Esophagus mucosa (tissue), 1 donor: ENCODE measurements at places on chromosomes 16 and 17. TPM values are rescaled to one million over a fixed set of nuclear protein-coding genes. Genes with fewer than 3 reads are reported as not detected.

DNA sequence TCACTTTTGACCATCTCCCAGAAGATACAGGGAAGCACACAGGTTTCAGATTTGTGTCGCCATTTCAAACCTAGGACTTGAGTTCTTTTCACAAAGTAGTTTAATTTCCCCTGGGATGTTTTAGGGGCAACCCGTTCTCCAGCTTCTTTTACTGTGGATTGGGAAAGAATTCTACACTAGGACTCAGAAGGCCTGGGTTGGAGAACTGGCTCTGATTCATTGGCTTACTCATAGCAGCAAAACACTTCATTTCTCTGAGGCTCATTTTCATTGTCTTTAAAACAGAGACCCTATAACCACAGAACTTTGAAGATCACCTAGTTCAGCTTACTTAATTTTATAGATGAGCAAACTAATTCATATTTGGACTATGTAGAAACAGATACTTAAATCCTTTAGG lies 175.9 kb upstream of the SALL1 start:
- ATAC-seq = no peak

- ATAC-seq = no peak
These were observed 146.1 kb upstream of the HSBP1 start for GRCh38 chr16:83661656-83662055.

DNA sequence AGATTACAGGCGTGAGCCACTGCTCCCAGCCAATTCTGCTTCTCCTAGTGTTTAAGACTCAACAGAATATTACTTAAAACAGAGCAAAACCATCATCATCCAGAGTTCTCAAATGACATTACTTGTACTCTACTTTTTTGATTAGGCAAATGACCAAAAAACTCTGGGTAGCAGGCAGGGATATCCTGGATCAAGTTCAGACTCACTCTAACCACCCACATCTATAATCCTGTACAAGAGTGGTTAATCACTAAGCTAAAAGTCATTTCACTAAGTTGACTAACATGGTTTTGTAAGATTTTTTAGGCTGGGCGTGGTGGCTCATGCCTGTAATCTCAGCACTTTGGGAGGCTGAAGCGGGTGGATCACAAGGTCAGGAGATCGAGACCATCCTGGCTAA lies 6.8 kb downstream of the NAE1 start:
- ATAC-seq = no peak

DNA sequence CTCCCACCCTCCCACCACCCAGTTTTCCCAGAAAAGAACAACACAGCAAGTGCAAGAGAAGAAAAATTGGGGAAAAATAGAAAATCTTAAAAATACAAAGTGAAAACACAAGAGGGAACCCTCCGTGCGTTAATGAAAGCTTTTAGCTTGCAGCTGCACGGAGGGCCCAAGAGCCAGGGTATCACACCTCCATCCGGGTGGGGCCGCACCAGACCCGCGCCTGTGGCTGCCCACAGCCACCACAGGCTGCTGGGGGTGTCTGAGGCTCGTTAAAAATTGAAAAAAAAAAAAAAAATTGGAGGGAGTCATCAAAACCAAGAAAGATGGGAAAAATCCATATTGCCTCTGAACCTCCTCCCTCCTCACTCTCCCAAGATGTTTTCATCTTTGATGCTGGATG lies 18.6 kb downstream of the ENGASE start:
- no peak for ATAC-seq

- no peak for ATAC-seq
These were observed 3.0 kb upstream of the TBX2 start for GRCh38 chr17:61396586-61397085.

DNA sequence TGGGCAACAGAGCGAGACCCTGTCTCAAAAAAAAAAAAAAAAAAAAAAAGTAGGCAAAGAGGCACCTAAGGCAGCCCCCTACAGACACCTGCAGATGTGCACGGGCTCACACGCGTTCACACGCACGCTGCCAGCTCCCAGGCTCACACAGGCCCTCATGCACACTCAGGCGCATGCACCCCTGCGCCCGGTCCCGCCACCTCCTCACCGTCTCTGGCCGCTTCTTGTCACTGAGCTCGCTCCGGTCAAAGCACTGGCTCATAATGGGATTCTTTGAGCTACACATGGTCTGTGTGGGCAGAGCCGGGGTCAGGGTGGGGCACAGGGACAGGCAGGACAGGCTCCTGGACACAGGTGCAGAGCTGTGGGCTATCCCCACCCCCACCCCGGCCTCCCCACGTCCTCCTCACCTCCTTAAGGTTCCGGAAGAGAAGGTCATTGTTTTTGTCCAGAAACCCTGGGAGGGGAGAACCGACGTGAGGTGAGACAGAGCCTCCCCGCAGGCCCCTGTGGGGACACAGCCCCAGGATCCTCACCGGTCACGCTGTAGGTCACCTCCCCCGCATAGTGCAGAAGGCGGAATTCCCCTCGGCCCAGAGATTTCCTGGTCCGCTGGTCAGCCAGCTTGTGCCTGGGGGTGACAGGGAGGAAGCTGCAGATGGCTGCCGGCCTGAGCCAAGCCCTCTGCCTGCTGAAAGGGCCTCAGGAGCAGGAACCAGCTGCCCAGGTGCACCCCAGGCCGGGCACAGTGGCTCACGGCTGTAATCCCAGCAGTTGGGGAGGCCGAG lies 17.9 kb downstream of the MYO1C start:
- peak; percentile 6 for ATAC-seq

- ATAC-seq = no peak
These were observed 59.3 kb downstream of the SDK2 start for GRCh38 chr17:73584987-73585386.

GRCh38 chr17:77473615-77474226 lies 333.0 kb downstream of the SEC14L1 start:
- peak; percentile 3 for ATAC-seq

DNA sequence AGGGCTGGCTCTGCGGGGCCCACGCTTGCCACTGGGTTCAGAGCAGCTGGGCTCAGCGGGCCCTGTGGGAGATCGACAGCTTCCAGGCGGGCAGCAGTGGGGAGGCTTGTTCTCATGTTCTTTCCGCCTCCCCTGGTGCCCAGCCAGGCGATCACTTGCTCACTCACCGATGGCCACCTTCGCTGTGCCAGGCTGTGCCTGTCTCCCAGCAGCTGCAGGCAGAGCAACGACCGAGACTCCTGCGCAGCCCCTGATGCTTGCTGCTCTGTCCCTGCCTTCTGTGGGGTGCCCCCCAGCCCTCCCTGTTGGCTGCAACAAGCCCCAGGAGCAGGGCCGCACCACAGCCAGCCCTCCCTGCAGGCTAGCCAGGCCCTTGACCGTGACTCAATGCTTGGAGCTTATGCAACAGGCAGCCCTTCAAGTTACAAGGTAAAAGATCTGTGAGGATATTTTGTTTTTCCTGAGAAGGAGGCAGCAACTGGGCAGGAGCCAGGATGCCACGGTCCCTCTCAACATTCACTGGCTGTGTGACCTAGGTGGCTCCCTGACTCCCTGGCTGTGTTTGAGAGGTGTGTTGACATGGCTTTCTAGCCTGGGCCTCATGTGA lies 9.6 kb upstream of the SPNS2 start:
- no peak for ATAC-seq

- no peak for ATAC-seq
These were observed 27.1 kb downstream of the GSE1 start for GRCh38 chr16:85640254-85640558.

DNA sequence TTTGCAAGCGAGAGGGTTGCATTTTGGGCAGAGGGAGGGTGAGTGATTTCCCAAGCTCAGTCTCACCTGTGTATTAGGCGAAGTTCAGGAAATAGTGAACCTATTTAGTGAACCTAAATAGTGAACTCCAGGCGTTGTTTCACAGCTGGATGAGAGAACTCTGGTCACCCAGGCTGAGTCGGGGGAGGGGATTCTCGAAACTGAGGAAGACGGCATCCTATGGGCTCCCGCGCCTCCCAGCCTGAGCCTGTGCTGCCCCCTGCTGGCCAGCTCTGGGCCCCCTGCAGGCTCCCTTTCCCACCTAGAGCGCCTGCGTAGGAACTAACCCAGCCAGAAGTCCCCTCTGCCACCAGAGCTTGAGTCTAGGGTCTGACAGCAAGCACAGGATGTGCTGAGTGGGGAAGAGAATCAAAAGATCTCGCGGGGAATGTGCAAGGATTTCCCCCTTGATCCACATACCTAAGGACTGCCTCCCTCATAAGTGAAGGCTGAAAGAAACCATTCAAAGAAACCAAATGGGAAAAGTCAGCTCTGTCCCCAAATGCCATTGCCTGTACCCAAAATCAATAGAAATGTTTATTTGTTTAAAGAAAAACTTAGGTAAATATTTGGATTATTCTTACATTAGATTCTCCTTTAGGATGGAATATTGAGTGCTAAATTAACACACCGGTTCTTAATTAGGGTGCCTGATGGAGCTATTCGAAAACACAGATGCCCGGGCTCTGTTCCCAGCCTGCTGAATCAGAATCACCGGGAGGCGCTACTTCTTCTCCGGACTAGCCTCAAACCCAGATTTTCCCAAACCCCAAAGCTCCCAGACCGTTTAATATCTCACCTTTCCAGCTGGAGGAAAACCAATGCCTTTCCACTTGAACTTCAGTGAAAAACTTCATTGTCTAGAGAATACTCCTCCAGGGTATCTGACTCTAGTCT lies 14.8 kb upstream of the MARVELD3 start:
- peak; percentile 72 for ATAC-seq

DNA sequence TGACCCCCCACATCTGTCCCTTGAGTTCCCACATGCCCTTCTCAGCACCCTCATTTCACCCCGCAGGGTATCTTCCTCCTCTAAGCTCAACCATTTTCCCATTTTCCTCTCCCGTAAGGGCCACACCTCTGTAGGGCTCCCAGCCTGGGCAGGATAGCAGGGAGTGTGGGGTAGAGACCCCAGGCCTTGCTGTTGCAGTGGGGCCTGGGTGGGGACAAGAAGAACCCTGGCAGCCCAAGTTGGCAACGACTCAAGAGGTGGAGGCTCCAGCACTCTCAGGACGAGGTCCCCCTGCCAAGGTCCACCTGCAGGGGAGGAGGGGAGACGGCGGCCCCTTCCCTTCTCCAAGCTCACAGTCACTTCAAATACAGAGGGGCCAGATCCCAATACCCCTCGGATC lies 2.0 kb upstream of the TMEM92 start:
- no peak for ATAC-seq

- no peak for ATAC-seq
These were observed 49.0 kb downstream of the RBFOX1 start for GRCh38 chr16:7381671-7382070.

DNA sequence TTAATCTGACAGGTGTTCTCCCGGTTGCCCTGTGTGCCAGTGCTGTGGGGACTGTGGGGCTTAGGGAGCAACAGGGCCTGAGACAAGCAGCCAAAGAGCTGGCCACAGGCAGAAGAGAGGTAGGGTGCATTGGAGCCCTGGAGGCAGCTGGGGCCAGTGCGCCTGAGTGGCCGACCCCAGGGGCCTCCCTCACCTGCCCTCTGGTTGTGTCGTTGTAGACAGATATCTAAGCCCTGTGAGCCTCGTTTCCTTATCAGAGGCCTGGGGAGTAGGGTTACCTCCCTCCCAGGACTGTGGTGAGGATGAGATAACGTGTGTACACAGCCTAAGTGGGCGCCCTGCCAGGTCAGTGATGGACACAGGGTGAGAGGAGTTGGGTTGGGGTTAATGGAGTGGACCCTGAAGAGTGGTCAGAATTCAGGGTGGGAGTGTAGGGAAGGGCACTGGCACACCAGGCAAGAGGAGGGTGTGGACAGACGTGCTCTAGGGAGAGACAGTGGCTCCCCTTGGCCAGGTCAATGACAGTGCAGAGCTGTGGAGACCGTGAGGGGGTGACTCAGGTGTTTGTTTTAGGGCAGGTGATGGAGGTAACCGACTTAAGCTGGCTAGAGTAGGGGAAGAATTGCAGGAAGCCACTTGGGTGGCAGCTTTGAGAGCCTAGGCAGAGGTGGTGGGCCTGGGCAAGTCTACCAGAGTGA lies 3.4 kb downstream of the NARF start:
- ATAC-seq = no peak

- peak; percentile 41 for ATAC-seq
These were observed 1.5 kb upstream of the PSMD3 start for GRCh38 chr17:39979016-39979670.

Gene KRTAP17-1
- not detected for total RNA-seq

Gene MSI2
- 30.4 TPM for total RNA-seq

Gene POLR2A
- 116 TPM for total RNA-seq
